AG10803 (cell line): ENCODE measurements at places on chromosomes 13 and 19.

GRCh38 chr13:60759499-60759898 is 362.5 kb downstream of the TDRD3 start:
- no peak for DNase-seq

DNA sequence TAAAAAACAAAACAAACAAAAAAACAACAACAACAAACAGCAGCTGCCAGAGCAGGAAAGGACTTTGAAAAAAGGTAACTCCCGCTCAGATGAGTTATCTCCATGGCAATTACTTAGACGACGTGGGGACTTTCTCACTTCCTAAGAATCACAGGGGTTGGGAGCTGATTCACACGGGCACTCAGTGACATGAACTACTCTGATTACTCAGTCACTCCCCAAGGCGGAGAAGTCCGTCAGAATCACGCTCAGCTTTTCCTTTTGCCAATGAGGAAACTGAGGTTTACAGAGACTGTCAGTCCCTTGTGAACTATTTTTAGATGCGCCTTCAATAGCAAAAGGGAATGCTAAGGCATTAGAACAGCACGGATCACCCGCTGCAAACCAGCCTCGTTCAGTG is 32.3 kb upstream of the MATK start:
- DNase-seq = peak; percentile 16

DNA sequence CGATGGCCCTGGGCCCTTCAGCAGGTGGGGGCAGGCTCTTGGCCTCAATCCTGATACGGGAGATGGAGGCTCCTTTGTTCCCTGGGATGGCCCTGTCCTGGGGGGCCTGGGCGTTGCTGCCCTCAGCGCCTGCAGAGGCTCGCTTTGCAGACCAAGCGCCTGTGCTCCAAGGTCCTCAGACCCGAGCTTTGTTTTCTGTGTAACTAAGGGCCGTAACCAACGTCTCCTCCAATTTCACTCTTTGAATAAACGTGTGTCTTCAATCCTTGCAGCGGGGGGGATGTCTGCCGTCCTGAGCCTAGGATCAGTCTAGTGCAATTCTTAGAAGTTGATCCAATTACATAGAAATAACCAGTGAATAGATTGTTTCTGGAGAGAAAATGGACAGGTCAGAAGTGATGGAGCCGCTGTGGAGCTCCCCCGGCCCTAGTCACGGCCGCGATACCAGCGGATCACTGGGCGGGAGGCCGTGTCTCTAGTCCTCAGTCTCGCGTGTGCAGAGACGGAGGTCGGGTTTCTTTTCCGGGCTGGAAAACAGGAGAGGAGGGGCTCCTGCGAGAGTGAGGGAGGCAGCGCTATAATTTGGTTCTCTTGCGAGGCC is 5.3 kb downstream of the PTBP1 start:
- DNase-seq = no peak

- DNase-seq = no peak
Observed at GRCh38 chr19:4399812-4400134, 574 bp downstream of the SH3GL1 start.

GRCh38 chr19:33278403-33279269 is 23.7 kb downstream of the CEBPA start:
- no peak for DNase-seq

DNA sequence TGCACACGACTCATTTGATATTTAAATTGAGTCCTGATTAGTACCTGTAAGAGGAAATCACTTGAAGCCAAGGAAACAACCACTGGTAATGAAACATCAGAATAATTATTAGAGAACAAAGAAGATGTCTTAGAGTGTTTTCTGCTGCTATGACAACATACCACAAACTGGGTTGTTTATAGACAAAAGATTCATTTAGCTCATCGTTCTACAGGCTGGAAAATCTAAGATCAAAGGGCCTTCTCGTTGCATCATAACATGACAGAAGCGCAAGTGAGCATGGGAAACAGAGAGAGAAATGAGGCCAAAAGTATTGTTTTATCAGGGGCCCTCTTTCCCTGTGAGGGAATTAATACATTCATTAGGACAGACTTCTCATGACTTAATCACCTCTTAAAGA is 1024.0 kb upstream of the PCDH9 start:
- DNase-seq = no peak

DNA sequence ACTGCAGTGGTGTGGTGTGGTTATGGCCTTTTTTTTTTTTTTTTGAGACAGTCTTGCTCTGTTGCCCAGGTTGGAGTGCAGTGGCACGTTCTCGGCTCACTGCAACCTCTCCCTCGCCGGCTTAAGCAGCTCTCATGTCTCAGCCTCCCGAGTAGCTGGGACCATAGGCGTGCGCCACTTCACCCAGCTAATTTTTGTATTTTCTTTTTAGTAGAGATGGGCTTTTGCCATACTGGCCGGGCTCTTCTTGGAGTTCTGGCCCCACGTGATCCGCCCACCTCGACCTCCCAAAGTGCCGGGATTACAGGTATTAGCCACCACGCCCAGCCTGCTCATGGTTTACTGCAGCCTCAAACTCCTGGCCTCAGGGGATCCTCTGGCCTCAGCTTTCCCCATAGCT is 7.0 kb downstream of the PDCD2L start:
- DNase-seq = no peak

DNA sequence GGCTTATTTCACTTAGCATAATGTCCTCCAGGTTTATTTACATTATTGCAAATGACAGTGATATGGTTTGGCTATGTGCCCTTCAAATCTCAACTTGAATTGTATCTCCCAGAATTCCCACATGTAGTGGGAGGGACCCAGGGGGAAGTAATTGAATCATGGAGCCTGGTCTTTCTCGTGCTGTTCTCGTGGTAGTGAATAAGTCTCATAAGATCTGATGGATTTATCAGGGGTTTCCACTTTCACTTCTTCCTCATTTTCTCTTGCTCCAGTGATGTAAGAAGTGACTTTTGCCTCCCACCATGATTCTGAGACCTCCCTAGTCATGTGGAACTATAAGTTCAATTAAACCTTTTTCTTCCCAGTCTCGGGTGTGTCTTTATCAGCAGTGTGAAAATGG is 109.6 kb downstream of the VWA8 start:
- no peak for DNase-seq

GRCh38 chr19:35090506-35091214 is 25.0 kb upstream of the FXYD3 start:
- DNase-seq = peak; percentile 56

DNA sequence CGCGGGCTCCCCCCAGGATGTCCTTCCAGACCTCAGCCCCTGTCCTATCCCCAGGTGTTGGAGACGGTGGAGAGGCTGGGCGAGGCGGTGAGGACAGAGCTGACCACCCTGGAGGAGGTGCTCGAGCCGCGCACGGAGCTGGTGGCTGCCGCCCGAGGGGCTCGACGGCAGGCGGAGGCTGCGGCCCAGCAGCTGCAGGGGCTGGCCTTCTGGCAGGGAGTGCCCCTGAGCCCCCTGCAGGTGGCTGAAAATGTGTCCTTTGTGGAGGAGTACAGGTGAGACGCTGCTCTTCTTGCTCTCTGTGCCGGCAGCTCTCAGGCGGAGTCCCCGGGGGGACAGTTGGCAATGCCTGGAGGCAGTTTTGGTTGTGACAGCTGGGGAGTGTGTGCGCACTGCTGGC is 6.9 kb downstream of the TTYH1 start:
- no peak for DNase-seq

GRCh38 chr19:41449079-41449864 is 6.3 kb downstream of the ERICH4 start:
- peak; percentile 57 for DNase-seq

DNA sequence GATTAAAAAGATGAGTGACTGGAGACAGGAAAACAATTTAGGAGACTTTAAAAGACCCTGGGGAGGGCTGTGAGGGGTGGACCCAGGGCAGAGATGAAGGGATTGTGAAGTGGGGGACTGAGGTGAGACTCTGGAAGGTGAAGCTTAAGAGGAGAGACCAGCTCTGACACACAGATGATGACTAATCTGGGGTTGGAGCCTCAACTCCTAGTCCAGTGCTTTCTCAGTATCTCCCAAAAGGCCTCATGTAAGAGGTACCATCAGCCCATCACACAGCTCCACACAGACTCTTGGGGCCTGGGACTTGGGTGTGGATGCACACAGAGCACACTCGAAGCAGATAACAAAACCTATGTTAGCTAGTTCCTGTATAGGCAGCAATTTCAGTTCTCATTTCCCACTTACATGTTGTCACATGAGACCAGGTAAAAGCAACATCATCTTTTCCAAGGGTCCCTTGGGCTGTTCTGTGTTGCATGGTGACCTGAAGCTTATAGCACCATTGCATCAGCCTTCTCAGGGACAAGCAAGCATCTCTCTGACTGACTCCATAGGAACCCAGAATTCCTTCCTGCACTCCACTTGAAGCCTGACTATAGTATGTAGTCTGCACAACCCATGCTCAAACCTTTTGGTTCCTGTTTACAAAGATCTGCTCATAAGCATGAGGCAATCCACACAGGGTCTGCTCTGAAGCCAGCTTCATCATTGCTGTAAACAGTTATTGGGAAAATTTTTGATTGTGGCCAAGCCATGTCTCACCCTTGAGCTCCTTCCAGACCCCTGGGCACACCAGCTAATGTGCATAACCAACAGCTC is 88.6 kb upstream of the MYCBP2 start:
- DNase-seq = no peak

DNA sequence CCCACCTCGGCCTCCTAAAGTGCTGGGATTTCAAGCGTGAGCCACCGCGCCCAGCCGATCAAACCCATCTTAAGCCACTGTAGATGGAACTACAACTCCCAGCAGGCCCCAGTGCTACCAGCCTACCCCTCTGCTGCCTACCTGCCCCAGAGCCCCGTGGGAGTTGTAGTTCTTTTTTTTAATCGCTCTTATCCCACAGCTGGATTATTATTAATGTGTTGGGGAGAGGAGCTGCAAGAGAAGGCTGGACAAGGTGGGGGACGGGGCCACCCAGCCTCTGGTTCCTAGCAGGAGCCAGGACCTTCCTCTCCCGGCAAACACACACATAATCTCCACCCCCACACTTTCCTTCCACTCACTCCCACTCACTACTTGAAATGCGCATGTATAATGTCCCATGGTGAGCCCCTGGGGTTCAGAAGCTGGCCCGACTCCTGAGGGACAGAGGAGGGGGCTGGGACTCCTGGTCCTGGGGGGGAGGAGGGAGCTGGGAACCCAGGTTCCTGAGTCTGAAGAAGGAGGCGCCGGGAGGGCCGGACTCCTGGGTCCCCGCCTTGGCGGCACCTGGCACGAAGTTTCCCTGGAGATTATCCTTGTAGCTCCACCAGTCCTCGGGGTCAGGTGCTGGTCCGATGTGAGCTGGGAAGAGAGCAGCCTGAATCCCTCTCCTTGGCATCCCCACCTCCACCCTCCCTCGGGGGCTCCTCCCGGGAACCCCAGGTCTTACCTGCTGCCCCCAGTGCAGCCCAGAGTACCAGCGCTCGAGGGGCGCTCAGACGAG is 958 bp downstream of the CA11 start:
- DNase-seq = peak; percentile 64

GRCh38 chr13:110756219-110756631 is 42.7 kb downstream of the ING1 start:
- peak; percentile 42 for DNase-seq

- no peak for DNase-seq
Observed at GRCh38 chr13:105502193-105502592, 1033.3 kb downstream of the EFNB2 start.

DNA sequence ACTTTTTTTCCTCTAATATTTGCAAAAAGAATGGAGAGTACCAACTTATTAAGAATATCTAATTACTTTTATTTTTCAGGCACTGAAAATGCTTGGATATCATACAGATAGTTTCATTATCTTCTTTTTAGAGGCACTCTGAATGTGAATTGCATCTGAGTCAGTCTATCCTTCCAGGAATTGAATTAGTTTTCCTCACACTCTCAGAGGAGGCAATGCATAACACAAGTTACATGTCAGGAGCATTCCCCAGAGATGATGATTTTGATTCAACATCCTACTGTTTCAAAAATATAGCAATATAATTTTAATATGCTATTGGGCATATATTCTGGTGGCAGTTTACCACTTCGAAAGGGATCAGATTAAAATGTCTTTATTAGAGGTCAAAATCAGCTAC is 1315.4 kb downstream of the PCDH9 start:
- peak; percentile 44 for DNase-seq

DNA sequence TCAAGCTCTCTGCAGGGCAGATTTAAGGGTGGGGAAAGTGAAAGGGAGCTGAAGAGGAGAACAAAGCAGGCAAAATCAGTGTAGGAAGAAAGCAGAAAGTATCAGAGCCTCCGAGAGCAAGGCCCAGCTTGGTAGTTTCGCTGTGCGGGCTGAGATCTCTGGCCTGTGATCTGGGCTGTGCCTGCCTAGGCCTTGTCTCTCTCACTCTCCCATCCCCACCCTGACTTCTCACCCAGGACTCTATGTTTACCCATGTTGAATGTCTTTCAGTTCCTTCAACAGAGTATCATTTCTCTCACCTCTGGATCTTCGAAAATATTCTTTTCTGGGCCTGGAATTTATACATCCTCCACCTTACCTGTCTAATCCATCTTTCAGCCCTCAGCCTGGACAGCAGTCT is 391.3 kb downstream of the FOXO1 start:
- DNase-seq = no peak

DNA sequence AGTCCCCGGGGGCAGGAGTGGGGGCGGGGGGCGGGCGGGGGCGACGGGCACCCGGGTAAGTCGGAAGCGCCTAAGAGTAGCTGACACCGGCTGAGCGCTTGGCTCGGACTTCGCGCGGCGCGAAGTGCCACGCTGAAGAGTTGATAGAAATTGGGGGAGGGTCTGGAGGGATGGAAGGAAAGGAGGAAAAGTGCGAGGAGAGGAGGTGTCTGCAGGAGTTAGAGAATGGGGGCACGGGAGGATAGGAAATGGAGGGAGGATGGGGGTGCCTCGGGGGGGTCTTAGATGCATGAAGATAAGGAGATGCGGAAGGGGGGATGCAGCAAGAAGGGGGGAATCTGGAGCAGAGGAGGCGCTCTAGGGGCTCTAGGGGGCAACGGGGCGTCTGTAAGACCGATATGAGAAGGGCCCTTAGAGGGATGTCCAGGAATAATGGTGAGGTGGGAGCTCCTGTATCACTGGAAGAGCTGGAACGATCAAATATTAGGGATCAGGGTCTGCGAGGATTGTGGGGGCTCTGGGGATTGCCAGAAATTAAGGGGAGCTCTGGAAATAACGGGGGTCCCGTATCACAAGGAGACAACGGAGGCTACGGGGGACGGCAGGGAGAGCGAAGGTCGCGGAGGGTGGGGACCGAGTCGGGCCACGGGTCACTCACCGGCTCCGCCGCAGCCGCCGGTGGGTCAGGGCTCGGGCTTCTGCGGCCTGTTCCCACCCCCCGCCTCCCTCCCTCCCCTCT is at the start of gene MYPOP:
MYPOP (minus strand) TSS at position 702 of the 739 bp plus-strand sequence. CDS start 840 bp downstream, outside the sequence.
- DNase-seq = no peak

- DNase-seq = no peak
Observed at GRCh38 chr19:12485052-12485416, 418 bp upstream of the ZNF709 start.

DNA sequence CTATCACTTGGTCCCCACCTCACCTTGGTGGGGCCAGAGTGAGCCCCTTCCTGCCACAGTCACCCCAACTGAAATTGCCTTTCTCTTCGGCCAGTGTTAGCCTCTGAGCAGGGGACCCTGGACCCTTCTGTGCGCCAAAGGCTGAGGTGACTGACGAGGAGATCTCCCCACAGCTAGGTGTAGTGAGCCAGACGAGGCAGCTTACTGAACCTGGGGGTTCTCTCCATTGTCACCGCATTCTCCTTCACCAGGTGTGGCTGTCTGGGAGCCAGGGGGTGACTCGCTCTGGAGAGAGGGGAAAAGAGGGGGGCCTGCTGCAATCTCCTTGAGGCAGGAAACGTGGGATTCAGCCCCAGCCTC is 1.3 kb downstream of the RPS28 start:
- DNase-seq = no peak
